Foreskin melanocyte (primary cell): ENCODE measurements at places on chromosomes 5 and 9.

DNA sequence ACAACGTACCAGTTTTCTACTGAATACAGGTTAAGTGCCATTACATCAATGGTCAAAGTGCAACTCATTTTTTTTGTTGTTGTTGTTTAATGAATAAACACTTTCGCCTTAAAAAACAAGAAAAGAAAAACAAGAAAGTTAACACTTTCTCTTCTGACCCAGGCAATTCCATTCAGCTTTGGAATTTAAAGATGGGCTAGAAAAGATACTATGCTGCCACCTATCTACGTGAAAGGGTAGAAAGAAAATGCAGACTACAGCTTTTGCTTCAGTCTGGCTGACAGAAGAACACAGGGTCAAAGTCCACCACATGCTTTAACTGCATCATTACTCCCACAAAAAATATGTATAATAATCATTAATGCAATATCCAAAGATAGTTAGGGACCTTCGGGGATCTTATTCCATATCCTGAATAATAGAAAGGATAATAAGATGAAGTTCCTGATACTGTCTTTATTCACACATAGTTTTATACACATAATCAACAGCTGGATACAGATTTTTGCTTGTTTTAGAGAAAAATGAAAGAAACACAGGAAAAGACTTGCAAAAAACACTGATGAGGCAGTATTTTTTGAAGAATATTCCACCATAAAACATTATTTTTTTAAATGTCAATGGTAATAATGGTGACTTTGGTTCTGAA lies 40.4 kb downstream of the ZDHHC21 start:
- peak; percentile 3 for DNase-seq

- peak; percentile 61 for DNase-seq
These were observed 308.4 kb downstream of the PSAT1 start for GRCh38 chr9:78605041-78606000.

DNA sequence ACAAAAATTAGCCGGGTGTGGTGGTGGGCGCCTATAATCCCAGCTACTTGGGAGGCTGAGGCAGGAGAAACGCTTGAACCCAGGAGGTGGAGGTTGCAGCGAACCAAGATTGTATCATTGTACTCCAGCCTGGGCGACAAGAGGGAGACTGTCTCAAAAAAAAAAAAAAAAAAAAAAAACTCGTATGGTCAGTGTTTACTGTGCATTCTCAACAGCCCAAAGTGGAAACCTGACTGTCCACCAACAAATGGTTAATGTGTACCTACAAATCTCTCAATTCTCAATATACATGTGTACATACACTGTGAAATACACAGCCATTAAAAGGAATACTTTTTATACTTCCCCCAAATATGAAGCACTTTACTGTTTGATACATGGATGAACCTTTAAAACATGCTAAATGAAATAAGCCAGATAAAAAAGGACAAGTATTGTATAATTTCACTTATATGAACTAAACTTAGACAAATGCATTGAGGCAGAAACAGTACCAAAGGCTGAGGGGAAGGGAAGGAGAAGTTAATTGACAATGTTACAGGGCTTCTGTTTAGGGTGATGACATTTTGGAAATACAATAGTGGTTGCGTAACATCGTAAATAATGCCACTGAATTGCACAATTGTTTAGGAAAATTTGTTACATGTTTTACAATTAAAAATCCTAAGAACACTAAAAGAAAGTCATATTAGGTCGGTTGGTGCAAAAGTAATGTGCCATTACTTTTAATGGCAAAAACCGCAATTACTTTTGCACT lies 16.5 kb downstream of the DNAJA1 start:
- DNase-seq, result no peak

DNA sequence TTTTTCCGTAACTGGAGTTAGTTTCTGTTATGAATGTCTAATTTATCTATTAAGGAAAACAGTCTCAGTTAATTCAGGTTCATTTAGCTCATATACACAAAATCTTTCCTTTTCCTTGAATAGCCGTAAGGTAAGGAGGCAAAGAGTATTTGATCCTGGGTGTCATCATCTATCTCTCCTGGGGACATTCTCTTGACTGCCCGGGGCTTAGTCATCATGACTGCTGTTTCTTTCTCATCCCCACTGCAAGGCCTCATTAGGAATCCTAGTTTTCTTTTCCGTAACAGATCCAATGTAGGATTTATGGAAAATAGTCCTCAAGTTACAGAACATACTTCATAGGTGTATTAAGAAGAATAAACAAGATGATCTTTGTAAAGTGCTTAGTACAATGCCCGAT lies 134.9 kb upstream of the CHD1 start:
- no peak for DNase-seq

GRCh38 chr5:14587150-14587549 lies 5.6 kb downstream of the OTULINL start:
- DNase-seq, result no peak

- no peak for DNase-seq
These were observed 109.8 kb upstream of the ZNF462 start for GRCh38 chr9:106753155-106753671.

DNA sequence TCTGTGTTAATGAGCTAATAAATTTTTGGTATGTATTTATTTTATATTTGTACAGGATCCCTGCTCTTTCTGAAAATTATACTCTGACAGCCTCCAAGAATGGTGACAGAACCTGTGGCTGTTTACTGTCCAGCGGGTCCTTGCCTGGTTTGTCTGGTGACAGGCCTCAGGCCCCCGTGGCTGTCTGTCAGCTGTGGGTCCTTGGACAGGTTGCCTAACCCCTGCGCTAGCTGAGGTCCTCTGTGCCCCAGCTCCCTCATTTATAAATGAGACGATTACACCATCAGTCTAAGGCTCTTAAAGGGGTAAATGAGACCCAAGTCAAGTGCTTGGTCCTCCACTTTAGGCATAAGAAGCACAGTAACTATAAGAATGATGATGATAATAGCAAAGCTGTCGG lies 125.1 kb upstream of the COL5A1 start:
- DNase-seq, result no peak

- no peak for DNase-seq
These were observed 5.0 kb downstream of the MAMDC4 start for GRCh38 chr9:136857166-136857565.

- no peak for DNase-seq
These were observed 104.6 kb upstream of the SPATA31C2 start for GRCh38 chr9:88242879-88243278.

- DNase-seq, result no peak
These were observed 296.5 kb downstream of the ARHGAP26 start for GRCh38 chr5:143066556-143067281.

DNA sequence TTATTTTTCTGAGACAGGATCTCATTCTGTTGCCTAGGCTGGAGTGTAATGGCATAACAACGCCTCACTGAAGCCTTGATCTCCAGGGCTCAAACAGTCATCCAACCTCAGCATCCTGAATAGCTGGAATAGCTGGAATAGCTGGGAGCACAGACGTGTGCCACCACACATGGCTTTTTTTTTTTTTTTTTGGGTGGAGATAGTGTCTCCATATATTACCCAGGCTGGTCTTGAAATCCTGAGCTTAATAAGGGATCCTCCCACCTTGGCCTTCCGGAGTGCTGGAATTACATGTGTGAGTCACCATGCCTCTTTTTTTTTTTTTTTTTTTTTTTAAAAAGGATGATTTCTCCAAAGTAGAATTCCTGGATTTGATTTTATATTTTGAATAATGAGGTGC lies 60.7 kb downstream of the NSD1 start:
- peak; percentile 27 for DNase-seq

DNA sequence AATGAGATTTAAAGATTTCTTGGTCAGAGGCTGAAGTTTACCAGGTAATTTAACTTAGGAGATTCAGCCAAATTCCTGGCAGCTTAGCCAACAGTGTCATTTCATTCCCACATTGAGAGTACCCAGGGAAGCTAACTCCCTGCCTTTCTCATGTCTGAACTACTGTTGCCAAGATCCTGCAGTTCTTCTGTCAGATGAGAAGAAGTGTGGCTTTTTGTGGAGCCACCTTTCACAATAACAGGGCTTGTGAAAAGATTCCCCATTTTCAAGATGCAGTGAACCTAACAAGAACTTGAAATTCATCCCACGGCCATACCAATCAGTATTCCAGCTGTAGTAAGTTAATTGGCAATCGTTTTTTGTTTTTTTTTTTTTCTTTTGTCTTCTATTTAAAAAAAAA lies 176.4 kb downstream of the XRCC4 start:
- DNase-seq, result no peak

DNA sequence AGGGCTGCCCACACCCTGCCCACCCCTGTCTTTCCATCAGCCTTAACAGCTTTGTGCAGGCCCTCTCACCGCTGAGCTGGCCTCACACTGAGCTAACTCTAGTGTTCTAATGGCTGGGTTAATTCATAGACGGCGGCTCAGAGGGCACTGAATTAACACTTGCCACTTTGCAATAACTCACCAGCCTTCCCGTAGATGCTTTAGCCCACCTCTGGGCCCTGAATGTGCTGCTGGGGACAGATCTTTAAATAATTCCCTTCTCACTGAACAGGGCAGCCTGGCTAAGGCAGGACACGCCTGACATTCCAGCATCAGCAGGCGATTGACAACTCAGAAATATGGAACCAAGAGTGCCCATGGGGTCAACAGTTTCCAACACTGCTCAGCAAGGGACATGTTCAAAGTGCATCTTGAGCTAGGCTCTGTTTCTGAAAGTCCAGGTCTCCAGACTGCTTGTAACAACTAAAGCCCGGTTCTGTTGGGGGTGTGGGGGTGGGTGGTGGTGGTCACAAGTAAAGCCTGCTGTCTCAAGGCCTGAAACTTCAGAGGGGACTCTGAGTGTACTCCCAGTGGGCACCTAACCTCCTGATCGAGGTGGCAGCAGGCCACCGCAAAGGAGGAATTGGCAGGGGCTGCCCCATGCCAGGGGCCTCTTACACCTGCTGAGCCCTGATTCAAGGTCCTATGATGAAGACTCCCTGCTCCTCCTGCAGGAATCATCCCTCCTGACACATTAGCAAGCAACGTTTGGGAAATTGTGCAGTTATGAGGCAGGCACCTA lies 248.3 kb downstream of the FSTL4 start:
- DNase-seq, result no peak
